ENCODE measurements at places on chromosomes 2 and 18.

DNA sequence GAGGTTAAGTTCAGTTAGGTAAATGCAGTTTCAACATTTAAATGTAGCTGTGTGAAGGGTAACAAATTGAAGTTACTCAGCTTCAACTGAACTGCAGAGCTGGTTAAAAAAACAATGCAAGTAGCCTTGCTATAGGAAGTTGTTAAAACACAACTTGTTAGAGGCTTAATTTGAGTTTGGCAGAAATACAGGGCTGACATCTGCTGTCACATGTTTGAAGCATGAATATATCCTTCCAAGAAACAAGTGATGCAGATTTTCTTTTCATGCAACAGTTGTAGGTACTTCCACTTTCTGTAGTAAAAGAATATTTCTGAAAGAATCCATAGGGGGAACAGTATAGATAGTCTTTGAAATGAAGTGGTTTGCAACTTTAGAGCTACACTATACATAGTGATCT lies 208.7 kb upstream of the RASGRP3 start:
- no peak for DNase-seq

- DNase-seq: no peak
These were observed 138.0 kb downstream of the CTIF start for GRCh38 chr18:48676756-48677368.

DNA sequence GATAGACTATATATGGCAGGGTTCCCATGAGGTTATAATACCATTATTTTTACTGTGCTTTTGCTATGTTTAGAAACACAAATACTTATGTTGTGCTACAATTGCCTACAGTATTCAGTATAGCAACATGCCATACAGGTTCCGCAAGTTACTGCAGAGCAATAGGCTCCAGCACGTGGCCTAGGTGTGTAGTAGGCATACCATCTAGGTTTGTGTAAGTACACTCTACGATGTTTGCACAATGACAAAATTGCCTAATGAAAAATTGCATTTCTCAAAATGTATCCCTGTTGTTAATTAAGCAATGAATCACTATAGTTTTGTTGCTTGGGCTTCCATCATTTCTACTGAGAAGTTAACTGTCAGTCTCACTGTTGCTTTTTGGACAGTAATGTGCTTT lies 9.8 kb downstream of the CD302 start:
- DNase-seq: no peak

DNA sequence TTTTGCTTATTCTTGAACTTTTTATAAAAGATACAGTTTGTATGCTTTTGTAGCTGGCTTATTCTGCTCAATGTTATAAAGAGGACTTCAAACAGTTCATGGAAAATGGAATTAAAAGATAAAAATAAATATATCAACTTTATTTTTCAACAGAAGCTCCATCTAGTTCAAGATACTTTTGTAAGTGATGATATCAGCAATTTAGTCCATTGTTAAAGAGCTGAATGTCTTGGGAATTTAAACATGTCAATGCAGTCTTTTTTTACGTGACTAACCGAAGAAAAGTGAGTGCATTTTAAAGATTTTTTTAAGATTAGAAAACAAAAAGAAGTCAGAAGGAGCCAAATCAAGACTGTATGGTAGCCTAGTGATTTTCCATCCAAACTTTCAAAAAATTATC lies 85.4 kb upstream of the CHST9 start:
- DNase-seq: no peak

DNA sequence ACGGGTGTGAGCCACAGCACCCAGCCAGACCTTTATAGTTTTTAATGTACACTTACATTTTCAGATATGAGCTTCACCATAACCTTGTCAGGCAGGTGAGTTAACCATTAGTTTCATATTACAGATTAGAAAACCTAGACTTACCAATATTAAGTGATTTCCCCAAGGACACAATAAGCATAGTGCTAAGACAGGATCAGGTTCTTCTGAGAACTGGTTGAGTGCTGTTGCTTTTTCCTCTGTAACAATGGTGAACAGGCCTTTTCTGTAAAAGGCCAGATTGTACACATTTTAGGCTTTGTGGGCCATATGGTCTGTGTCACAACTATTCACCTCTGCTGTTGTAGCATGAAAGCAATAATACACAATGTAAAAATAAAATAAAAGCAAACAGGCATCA lies 332.0 kb downstream of the PIK3C3 start:
- no peak for DNase-seq

- no peak for DNase-seq
These were observed 14.7 kb downstream of the AGAP1 start for GRCh38 chr2:235508371-235509160.

- no peak for DNase-seq
These were observed 87.4 kb upstream of the KLF7 start for GRCh38 chr2:207252979-207253645.

GRCh38 chr18:68480196-68480595 lies 234.7 kb downstream of the TMX3 start:
- DNase-seq: no peak

DNA sequence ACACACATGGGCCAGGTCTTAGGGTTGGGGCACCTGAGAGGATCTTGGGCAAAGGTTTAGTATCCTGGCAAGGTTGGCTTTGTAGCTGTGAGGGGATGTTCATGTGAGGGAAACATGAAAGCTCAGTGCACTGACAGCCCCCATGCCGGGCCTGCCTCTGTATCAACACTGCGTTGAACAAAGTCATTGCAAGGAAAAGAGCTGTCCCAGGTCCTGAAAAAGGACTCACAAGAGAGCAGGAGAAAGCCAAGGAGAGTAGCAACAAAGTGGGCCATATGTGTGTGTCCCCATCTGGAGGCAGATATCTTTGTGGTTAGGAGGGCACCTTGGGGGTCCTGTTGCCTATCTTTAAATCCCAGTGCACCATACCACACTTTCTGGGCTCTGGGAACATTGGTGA lies 237.8 kb upstream of the THSD7B start:
- DNase-seq: no peak

GRCh38 chr18:41075212-41075611 lies 879.8 kb upstream of the PIK3C3 start:
- no peak for DNase-seq

DNA sequence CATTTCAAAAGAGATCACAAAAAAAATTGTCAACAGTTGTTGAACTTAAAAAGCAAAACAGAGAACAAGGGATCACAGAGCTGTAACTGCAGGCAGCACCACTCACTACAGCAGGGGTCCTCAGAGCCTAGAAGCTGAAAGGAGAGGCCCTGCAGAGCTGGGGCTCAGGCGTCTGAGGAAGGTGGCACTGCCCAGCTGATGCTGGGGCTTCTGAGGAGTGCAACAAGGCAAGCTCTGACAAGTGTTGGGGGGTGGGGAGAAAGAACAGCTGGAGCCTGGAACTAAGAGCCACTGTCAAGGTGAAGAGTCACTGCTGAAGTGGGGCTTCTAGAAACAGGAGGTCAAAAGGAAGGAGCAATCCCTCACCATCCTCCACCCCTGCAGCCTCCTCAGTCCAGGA lies 46.2 kb downstream of the FTCDNL1 start:
- DNase-seq: no peak

- DNase-seq: no peak
These were observed 10.6 kb downstream of the SLC1A4 start for GRCh38 chr2:64999754-65000153.

DNA sequence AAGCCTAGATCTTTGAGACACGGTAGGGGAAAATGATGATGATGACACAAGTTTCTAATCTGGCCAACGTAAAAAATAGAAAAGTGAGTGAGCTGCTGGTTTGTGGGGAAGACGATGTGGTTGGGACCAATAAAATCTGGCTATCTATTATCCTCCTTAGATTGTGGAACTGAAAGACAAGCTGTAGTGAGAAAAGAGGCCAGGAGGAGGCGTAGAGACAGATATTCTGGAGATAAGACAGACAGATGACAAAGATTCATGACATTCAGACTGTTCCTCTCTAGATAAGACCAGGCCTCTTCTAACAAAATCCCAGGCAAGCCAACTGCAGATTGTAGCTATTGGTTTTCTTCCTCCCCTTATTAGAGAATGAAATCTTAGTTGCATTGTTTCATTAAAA lies 376.3 kb upstream of the UBE2E3 start:
- DNase-seq: no peak

DNA sequence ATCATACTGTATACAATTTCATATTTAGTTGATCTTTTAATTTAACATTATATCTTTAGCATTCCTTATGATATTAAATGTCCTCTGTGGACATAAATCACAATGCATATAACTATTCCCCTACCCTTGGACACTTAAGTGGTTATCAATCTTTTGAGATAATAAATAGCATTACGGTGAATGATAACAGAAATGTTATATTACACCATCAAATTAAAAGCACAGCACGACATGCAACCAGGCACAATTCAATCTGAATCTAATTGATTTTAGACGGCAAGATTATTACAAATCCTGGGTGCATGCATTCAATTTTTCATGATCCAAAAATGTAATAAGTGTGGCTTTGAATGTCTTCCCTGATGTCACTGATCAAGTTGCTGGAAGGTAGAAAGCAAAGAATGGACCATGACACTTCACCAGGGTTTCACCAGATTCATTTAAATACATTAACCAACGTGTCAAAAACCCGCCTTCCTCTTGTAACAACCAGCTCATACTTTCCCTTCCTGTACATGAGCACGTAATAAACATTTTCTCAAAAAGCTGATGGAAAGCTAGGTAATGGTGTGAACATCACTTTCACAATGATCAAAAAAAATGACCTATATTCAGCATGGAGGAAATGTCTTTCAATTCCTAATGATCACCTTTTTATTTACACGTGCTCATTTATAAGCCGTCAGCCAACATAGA lies 513.7 kb upstream of the ID2 start:
- no peak for DNase-seq

DNA sequence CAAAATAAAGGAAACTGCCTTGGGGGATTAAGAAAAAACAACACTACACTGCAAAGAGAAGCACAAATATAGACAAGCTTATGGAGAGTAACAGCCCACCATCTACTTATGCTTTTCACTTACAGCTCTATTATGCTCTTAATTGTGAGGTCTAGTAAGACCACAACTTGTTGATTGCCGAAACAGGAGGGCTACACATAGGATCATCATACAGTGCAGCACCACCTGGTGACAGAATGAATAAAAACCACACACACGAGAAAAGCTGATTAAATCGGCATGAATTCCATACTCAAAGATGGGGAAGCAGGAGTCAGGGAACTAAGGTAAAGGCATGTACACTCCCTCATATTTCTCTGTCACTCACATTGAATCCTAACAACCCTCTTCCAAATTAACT lies 259.2 kb downstream of the IKZF2 start:
- DNase-seq: no peak

DNA sequence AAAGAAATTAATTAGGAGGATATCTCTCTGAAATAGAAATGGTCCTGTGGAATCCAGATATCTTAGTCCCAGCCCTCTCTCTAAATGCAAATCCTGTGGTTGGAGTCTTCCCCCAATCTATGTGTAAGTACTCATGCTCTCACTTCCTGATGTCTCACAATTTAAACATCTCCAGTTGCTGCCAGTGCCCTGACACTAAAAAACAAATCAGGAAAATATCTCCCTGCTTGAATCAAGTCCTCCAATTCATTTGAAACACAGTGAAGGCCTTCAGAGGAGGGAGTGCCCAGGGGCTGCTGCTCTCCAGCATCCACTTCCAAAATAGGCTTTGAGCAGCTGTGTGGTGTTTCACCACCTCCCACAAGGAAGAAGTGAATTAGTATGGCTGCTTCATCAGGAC lies 413.8 kb downstream of the RAD51AP2 start:
- no peak for DNase-seq

- no peak for DNase-seq
These were observed 35.7 kb downstream of the KANSL3 start for GRCh38 chr2:96602330-96602823.

GRCh38 chr2:54470266-54470938 lies 14.3 kb downstream of the SPTBN1 start:
- DNase-seq: no peak

- DNase-seq: no peak
These were observed 22.7 kb upstream of the SPR start for GRCh38 chr2:72864500-72864899.

- no peak for DNase-seq
These were observed 32.0 kb upstream of the CYTIP start for GRCh38 chr2:157475722-157476390.

DNA sequence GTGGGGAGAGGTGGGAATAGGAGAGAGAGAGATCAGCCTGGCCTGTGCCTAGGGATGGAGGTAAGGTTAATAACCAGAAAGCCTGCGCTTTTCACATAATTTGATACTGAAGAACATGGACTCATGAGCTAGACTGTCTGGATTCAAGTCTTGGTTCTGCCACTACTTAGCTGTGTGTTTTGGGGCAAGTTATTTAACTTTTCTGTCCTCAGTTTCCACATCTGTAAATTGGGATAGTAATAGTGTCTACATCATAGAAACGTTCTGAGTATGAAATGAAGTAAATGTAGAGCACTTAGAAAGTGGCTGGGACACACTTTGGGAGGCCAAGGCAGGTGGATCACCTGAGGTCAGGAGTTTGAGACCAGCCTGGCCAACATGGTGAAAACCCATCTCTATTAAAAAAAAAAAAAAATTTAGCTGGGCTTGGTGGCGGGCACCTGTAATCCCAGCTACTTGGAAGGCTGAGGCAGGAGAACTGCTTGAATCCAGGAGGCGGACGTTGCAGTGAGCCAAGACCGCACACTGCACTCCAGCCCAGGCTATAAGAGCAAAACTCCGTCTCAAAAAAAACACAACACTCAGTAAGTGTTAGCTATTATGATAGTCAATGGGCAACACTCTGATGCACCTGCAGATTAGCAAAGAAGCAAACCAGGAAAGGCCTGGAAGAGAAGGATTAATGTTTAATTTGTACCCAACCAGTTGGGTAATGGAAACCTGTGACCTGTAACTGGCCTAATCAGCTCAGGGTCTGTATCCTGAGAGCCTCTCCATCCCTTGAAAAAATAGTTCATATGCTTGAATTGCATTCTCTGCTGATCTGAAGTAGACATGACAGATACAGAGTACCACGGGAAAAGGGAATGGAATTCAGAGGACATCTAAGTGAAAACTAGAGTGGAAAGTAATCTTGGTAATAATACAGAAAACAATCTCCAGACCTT lies 6.8 kb downstream of the GALM start:
- no peak for DNase-seq

GRCh38 chr2:231041061-231041689 lies 3.9 kb downstream of the C2orf72 start:
- DNase-seq: no peak

DNA sequence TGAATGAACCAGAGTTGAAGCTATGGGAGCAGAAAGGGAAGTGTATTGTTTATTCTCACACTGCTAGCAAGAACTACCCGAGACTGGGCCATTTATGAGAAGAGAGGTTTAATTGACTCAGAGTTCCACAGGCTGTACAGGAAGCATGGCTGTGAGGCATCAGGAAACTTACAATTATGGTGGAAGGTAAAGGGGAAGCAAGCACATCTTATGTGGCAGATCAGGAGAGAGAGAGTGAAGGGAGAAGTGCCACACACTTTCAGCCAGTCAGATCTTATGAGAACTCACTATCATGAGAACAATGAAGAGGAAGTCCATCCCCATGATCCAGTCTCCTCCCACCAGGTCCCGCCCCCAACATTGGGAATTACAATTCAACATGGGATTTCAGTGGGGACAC lies 383.2 kb upstream of the SLC14A2 start:
- no peak for DNase-seq
